ENCODE measurements at places on chromosomes 3 and 15. TPM values are rescaled to one million over a fixed set of nuclear protein-coding genes. Genes with fewer than 3 reads are reported as not detected.

- H3K27ac ChIP-seq = no peak overlapping the region
- H3K27me3 ChIP-seq = no peaks in the 10 kb centered on the region
- DNase-seq = no peak
- H3K4me1 ChIP-seq = peaks cover 5% of the 10 kb centered on the region
- H3K36me3 ChIP-seq = peaks cover 29% of the 10 kb centered on the region
These were observed 46.1 kb downstream of the BTD start for GRCh38 chr3:15647611-15648167.

GRCh38 chr3:101836160-101836559 lies 13.2 kb upstream of the NFKBIZ start:
- H3K36me3 ChIP-seq = no peaks in the 10 kb centered on the region
- no peak for DNase-seq
- H3K27ac ChIP-seq = no peak overlapping the region

Gene IMPG2
- 0.02 TPM for total RNA-seq

Gene LEKR1
- 0.22 TPM for total RNA-seq

Gene GOLGA6A
- 0.72 TPM for total RNA-seq

Gene DNAH12
- not detected for total RNA-seq

Gene CAV3
- total RNA-seq = not detected

Gene SLC2A2
- not detected for total RNA-seq

DNA sequence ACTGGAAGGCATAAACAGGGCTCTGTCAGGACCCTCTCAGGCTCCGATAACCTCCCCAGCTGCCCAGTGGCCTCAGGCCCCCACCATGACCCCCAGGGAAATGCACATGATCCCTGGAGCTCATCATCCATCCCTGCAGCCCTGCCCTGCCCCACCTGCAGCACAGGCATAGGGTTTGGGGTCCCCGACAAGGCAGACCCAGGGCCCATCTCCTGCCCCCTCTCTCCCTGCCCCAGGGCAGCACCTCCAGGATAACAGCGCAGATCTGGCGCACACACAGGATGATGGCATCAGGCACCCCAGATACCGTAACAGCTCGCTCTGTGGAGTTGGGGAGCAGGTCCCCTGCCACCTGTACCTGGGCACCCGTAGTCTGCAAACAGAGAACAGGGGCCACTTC lies 4.5 kb downstream of the GPR62 start:
- H3K4me1 ChIP-seq = no peaks in the 10 kb centered on the region
- peaks cover 10% of the 10 kb centered on the region for H3K27me3 ChIP-seq
- no peak overlapping the region for H3K27ac ChIP-seq
- H3K4me3 ChIP-seq = no peak overlapping the region
- no peaks in the 10 kb centered on the region for H3K36me3 ChIP-seq
- no peak for DNase-seq

DNA sequence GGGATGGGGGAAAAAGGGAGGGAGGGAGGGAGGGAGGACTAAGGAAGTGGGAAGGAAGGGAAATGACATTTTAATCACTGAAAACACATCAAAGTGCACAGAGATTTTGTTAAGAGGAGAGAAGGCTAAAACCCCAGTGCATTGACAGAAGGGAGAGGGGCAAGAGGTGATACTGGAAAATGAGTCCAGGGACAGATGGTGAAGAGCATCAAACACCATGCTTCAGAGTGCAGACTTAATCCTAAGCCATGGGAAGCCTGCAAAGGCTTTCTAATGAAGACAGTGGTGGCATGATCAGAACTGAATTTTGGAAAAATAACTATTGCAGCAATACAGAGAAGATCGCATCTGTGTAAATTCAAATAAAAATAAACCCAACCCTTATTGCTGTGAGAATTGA lies 41.8 kb downstream of the HGD start:
- peaks cover 5% of the 10 kb centered on the region for H3K36me3 ChIP-seq
- no peaks in the 10 kb centered on the region for H3K4me1 ChIP-seq
- DNase-seq = no peak
- H3K27me3 ChIP-seq = no peaks in the 10 kb centered on the region
- H3K4me3 ChIP-seq = no peak overlapping the region

GRCh38 chr15:69293741-69294615 lies 4.7 kb upstream of the PAQR5 start:
- no peak overlapping the region for H3K4me3 ChIP-seq
- no peak overlapping the region for H3K27ac ChIP-seq
- H3K36me3 ChIP-seq = no peaks in the 10 kb centered on the region

DNA sequence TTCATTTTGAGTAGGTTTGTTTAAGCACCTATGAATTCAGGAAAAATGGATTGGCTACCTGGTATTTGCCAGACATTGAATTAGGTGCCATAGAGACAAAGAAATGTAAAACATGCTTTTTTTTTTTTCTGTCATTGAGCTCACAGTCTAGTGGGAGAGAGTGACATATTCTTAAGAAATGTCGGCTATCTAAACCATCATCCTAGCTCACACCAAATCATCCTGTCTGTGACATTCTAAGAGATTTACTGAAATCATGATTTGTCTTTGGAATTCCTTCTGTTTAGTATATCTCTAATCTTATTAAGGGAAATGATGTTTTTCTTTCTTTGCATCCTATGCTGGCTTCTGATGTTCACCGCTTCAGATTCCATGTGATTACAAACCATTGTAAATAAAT lies 59.5 kb upstream of the STXBP5L start:
- H3K4me3 ChIP-seq = no peak overlapping the region
- DNase-seq = no peak
- H3K27ac ChIP-seq = no peak overlapping the region
- H3K4me1 ChIP-seq = no peaks in the 10 kb centered on the region

DNA sequence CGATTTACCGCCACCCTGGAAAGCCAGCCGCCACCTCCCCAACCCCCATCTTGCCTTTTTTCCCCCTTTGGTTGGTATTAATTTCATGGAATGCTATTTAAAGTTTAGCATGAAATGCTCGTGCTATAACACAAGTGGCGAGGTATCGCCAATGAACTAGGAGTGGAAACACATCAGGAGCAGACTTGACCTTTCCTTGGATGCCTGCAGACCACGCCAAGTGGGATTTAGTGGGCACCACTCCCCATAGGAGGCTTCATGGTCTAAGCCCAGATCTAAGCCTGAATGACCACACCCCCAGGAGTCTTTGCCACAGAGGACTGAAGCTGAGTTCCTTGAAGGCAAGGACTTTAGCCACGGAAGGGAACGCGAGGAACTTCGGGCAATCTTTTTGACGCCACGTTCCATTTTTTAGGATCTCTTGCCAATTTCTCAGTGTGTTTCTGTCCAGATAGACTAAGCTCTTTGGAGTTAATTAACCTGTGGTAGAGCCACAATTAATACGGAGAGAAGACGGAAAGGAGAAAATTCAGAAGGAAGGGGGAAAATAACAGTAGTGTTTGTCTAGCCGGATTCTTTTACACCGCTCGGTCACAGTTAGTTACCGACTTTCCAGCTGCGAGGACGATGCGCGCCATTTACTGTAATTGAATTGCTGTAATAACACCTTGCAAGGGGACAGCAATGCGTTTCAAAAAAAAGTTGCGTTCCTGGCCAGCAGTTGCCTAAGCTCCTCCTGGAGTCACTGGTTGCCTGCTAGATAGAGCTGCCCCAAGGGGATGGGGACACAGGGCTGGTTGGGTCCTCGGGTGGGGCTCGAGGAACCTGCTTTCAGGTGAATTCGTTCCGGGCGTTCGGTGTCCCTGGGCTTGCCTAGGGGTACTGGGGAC lies 37.1 kb downstream of the NR2F2 start:
- peak; percentile 50 for DNase-seq
- no peak overlapping the region for H3K27ac ChIP-seq
- no peaks in the 10 kb centered on the region for H3K36me3 ChIP-seq
- H3K4me3 ChIP-seq = no peak overlapping the region
- H3K27me3 ChIP-seq = peaks cover 98% of the 10 kb centered on the region

GRCh38 chr3:134201201-134202130 lies 49.2 kb downstream of the RYK start:
- H3K36me3 ChIP-seq = peaks cover 24% of the 10 kb centered on the region
- H3K4me1 ChIP-seq = no peaks in the 10 kb centered on the region
- no peaks in the 10 kb centered on the region for H3K27me3 ChIP-seq
- H3K4me3 ChIP-seq = no peak overlapping the region
- no peak overlapping the region for H3K27ac ChIP-seq

- H3K27me3 ChIP-seq = no peaks in the 10 kb centered on the region
- DNase-seq = no peak
- no peak overlapping the region for H3K27ac ChIP-seq
- H3K36me3 ChIP-seq = no peaks in the 10 kb centered on the region
- H3K4me3 ChIP-seq = no peak overlapping the region
These were observed 51.9 kb upstream of the GAP43 start for GRCh38 chr3:115571413-115571812.
